D721Med (cell line): ENCODE measurements at places on chromosomes 5 and 9.

DNA sequence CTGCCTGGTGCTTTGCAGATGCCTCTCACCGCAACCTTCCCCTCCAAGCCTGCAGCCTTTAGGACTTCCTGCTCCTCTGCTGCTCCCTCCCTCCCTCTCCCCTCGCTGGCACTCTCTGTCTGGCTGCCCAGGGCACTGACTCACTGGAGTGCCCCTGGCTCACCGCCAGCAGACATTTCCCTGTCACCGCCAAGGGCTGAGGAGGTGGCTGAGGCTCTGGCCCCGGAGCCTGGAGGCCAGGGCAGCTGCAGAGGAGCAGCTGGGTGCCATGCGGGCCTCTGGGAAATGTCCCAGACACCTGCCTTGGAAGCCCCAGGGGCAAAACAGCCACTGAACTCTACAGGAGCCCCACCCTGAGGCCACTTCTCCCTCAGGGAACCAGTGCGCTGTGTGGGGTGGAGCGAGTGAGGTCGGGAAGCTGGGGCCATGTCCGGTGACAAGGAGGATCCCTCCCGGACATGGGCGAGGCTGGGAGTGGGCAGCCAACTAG is 53.4 kb downstream of the TENT4A start:
- DNase-seq: no peak

- no peak for DNase-seq
Observed at GRCh38 chr5:174571662-174572397, 152.6 kb upstream of the MSX2 start.

DNA sequence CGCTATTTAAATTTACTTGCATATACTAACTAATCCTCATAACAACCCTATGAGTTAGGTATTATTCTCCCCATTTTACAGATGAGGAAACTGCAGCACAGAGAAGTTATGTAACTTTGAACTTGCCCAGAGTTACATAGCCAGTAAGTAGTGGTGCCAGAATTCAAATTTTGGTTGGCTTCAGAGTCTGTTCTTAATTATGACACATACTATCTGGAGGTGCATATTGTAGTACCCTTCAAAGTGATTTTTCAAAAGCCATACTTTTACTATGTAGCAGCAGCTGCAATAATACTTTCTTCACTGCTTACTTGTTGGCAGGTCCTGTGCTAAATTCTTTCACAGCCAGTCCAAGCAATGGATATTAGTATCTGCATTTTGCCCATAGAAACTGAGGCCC is 16.4 kb downstream of the MAN2A1 start:
- no peak for DNase-seq

GRCh38 chr5:144198386-144198785 is 27.7 kb downstream of the KCTD16 start:
- no peak for DNase-seq

DNA sequence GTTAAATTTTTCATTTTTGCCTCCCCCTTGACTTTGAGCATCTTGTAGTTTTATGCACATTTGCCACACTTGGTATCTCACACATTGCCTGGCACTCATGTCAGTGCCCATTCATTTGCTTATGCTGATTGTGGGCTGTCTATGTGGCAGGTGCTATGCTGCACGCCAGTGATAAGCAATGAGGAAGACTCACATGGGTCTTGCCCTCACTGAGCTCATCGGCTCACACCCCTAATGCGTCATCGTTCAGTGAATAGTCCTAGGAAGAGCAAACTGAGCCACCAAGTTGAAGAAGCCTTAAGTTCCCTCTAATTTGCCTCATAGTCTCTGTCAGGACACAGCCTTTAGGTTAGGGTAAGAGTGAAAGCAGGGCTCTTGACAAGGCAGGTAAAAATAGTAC is 209.4 kb upstream of the IL12B start:
- DNase-seq: no peak
